NCI-H2081 (cell line): ENCODE measurements at places on chromosomes 3 and 15.

GRCh38 chr3:99843590-99844258 lies 26.1 kb downstream of the CMSS1 start:
- no peak for DNase-seq

DNA sequence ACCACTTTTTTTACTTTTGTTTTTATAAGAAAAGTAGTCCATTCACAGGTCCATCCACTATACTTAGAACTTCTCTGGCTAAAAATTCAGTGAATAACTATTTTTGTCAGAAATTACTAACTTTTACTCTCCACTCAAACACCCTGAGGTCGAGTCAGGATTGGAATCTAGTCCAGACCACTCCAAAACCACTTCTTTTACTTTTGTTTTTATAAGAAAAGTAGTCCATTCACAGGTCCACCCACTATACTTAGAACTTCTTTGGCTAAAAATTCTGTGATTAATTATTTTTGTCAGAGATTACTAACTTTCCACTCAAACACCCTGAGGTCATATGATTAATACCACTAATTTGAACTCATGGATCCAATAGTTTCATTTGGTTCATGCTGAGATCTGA lies 239.4 kb downstream of the RORA start:
- DNase-seq, result no peak

GRCh38 chr3:169286992-169287391 lies 376.5 kb downstream of the MECOM start:
- peak; percentile 73 for DNase-seq

DNA sequence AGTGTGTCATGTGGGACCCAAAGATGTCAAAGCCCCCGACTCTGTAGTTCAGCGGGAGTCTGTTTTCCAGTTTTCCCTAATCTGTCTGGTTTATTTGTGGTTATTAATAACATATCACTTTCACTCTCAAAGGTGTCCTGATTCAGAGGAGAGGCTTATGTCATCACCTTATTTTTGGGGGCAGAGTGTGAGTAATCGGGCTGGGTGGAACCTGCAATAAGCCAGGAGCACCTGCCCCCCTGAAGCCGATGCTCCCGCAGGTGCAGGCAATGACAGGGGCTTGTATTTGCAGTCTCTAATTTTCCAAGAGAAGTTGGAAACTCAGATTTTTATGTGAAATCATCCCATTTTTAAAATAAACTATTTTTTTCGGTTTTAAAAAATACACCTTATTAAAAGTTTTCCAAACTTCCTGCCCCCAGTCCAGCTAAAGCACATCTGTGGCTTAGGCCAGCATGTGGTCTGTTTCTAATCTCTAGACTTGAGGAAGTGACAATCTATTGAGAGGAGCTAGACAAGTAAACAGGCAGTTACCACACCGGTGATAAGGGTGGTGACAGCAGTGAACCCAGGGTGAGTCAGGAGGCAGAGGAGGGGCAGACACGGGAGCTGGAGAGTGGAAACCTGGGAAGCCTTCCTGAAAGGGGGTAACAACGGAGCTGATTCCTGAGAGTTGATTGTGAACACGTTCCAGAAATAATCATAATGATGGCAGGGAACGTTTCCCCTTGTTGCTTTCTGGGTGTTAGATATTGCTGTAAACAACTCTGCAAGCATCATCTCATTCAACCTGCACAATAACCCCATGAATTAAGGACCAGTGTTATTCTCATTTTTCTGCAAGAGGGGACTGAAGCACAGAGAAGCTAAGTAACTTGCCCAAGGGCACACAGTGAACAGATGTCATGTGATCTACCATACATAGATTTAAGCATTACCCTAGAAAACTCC lies 37.2 kb downstream of the BHLHE40 start:
- DNase-seq, result no peak

DNA sequence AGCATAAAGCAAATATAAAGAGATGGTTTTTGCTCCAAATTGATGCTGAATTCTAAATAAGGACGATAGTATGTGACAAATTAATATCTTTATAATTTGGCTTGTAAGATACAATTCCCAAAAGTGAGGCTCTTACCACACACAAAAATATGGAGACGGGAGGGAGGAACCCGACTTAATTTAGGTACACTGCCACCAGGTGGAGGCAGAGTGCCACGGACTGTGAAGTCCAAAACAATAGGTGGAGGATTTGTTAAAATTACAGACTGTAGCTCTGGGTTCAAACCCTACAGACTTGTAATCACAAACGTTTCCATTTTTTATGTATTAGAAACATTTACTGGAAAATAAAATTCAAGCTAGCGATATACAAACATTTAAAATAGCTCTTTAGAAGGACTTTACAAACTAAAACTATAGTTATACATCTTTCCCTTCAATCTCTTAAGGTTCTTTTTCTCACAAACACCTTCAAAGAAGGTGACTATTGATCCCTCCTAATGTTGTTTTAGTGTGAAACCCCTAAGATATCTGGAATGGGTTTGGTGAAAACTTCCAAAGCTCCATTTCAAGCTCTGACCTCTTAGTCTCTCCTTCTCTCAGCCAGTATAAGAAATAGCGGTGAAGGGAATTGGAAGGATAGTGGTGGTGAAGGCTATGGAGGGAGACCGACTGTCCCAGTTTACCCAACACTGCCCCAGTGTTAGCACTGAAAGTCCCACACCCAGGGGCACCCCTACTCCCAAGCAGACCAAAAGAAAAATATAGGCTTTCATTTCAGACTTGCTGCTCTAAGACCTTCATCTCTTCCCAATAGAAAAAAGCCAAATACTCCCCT lies 89.7 kb downstream of the AQP9 start:
- peak; percentile 68 for DNase-seq

GRCh38 chr3:8460815-8461456 lies 40.7 kb upstream of the LMCD1 start:
- DNase-seq, result no peak

DNA sequence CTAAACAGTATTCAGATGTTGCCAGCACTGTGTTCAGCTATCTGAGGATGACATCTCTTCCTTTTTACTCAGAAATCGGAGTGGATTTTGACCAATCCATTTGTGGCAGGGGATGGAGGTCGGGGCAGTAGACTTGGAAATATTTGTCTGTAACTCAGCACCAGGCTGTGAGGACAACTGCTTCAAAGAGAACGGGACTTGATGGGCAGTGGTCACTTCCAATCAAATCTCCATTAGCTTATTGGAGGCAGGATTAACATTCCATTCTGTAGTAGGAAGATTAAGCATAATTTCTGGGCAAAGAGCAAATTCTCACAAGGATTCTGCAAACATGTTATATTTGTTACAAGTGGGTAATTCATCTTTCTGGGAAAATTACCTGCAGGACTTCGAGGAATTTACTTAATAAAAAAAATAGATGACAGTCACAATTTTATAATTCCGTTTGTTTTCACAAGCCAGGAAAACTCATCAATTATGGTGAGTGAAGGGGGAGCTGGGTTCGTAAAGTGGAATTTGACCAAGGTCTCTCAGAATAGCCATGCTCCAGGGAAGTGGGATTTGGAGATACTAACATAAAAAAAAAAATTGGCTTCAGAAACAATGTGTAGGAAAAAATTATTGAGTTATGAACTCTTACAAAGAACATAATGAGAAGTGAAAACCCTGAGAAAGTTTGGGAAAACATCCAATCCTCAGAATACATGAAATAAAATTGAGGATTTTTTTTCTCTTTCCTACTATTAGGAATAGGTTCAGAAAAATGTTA lies 18.1 kb downstream of the CRABP1 start:
- no peak for DNase-seq

GRCh38 chr3:174355505-174355904 lies 503.6 kb upstream of the NAALADL2 start:
- peak; percentile 34 for DNase-seq

DNA sequence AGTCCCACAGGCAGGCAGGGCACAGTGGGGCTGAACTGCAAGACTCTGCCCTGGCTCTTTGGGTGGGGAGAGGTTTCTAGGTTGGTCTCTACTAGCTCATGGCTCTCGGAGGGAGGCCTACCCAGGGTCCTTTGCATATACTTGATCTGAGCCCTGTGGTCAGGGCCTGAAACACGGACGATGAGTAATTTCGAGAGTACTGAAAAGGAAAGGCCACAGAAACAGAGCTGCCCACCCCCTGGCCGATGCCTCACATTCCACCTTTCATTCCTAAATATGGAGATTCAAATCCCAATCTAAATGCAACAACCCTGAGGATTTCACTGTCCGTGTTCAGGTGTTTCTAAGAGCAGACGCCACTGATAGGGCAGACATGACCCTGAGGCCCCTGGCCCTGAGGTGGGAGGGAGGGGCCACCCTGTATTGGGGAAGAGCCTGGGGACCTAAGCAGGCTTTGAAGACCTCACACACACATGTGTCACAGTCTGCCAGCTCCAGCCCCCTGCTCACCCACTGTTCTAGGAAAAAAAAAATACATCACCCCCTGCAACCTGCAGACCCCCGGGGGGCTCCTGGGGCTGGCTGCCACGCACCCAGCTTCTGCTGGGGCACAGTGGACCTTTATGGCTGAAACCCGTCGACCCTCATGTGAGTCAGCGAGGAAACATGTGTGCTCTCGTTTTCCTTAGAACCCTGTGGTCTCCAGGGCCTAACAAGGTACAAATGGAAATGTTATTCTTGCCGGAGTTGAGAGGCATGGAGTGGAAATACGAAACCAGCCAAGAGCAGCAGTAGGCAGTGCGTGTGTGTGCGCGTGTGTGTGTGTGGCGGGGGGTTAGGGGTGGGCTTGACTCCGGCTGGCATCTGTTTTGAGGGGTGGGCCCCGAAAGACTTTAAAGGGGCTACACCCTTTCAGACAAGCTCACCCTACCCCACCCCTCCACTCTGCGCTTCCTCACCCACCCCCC lies 112.7 kb downstream of the CHSY1 start:
- no peak for DNase-seq

- DNase-seq, result no peak
These were observed 17.8 kb upstream of the CMTM7 start for GRCh38 chr3:32373844-32374243.

- DNase-seq, result no peak
These were observed 336.0 kb upstream of the KCNH8 start for GRCh38 chr3:18812316-18812715.

DNA sequence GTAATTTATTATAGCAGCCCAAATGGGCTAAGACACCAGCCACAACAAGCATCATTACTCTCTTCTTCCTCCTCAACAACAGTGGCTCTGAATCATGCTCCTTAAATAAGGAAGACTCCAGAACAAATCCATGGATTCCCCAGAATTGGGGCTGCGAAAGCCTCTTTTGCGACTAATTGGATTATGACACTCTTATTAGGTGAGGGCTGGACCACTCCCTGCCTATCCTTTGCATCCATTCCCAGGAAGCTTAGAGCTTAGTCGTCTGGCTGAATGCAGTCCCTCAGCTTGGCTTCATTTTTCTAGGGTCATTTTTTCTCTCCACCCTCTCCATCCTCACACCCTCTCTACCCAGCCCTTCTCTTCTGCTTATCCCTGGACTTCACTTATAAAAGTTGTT lies 227.7 kb downstream of the ZNF621 start:
- DNase-seq, result no peak

DNA sequence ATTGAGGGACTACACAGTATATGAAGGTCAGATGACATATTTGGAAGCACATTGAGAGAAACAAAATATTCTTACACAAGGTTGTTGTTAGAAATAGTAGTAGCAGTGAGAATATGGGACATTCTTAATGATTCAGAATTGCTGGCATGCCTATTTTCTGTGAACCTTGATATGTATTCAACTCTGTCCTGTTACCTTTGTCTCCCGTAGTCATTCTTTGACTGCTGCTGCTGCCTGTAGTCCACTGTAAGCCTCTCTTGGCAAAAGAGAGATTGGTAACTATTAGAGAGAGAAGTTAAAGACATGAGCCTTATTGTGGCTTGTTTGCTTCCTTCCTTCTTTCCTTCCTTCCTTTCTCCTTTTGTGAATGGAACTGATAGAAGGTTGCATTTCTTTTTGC lies 64.5 kb downstream of the TCF12 start:
- no peak for DNase-seq

DNA sequence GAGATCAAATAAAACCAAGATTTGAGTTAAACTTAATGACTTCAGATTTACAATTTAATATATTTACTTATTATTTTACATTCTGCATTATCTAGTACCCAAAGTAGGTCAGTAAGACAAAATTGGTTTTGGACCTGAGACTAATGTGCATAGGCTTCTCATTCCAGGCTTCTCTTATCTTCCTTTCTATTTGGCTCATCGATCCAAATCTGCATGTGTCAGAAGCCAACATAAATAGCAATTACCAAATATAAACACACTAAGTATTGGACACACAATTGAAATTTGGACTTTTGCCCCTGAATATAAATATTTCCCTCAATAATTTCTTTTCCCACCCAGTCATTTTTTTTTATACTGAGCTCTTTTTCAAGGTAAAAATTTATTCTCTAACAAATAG lies 290.6 kb upstream of the ARHGEF26 start:
- DNase-seq, result no peak

- DNase-seq, result no peak
These were observed 129.7 kb upstream of the TPM1 start for GRCh38 chr15:62912808-62913207.

DNA sequence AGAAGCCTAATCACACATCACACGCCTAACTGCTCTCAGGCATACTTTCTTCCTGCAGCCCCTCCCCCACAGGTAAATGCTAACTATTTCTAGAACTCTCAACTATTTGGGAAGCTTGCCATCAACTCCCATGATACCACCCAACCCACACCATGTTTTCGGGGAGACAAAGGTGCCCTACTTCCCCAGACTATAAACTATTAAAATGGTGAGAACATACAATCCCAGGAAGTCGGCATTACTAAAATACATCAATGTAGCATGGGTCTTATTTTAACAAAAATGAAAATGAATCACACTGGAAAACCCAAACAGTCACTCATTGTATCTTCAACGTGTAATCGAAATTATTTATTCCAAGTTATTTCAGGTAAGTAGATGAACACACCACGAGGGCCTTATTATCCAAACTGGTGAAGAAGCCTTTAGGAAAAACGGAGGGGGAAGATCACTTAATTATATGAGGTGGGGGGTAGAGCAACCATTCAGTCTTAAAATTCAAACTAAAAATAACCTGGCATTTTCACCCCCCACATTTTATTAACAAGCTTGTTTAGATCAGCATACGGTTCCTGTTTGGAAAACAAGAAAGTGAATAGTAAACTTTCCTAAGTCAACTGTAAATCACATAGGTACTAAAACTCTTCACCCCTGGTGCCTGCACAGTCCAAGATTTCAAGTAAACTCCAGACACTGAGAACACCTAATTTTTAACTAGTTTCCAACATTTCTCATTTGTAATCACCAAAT lies 1.9 kb downstream of the TBL1XR1 start:
- DNase-seq, result peak; percentile 62
